Kidney tubule cell (primary cell): ENCODE measurements at places on chromosomes 7 and 10.

DNA sequence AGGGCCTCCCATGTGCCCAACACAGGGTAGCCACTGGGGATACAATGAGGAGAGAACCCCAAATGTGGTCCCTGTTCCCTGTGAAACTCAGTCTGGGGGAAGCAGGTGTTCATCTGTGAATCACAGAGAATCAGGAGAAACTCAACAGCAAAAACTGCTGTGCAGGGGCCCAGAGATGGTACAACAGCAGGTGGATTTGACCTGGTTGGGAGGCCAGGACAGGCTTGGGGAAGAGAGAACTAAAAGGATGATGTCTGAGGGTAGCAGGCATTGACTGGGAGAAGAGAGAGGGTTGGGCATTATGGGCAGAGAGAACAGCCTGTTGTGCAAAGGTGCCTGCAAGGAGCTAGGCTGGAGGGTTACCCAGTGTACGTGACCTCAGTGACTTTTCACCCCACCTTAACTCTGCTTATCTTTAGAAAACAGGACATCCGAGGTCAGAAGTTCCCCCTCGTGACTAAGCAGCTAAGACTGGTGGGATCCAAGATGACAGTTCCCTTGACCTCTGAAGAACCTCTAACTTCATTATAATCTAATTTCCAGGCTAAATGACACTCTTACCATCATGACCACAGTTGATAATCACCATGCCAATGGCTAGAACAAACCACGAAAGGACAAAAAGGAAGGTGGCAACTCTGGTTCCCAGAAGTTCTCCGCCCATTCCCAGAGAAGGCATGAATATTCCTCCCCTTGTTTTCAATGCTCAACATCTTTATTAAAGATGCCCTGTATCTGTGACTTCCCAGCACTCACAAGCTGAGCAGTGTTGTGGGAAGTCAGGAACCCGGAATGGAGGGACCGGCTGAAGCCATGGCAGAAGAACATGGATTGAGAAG is 5.1 kb upstream of the ADAMTS14 start:
- no peak for DNase-seq

DNA sequence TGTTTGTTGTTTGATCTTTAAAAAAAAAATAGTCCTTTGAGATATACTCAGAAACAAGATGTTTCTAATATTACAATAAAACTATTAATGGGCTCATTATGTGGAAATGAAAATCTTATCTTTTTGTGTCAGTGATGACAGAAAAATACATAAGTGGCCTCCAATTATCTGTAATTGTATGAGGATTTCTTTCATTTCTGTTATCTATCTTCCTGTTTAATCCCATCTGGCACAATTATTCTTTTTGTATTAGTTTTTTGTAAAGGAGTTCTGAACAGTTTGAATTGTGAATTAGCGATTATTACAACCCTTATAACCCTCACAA is 270.8 kb downstream of the BBS9 start:
- no peak for DNase-seq

DNA sequence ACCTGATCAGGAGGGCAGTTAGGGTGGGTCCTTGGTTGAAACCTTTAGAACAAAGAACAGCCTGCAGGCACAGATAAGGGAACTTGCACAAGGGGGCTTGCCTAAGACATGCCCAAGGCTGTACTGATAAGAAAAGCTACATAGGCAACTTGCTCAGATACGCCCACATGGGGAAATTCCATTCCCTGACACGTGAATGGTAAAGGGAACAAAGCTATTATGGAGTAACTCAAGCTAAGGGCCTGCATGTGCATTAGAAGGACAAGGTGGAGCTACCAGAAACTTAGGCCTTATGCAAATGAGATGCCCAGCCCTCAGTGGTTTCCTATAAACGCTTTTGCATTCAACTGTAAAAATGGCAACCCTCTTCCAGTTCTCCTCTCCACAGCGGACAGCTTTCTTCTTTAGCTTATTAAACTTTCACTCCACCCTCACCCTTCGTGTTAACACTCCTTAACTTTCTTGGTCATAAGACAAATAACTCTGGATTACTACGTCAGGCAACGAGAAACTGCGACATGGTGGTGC is 1192.1 kb upstream of the CELF2 start:
- no peak for DNase-seq

- no peak for DNase-seq
Measured at GRCh38 chr10:12995425-12995861, 6.1 kb downstream of the CCDC3 start.

DNA sequence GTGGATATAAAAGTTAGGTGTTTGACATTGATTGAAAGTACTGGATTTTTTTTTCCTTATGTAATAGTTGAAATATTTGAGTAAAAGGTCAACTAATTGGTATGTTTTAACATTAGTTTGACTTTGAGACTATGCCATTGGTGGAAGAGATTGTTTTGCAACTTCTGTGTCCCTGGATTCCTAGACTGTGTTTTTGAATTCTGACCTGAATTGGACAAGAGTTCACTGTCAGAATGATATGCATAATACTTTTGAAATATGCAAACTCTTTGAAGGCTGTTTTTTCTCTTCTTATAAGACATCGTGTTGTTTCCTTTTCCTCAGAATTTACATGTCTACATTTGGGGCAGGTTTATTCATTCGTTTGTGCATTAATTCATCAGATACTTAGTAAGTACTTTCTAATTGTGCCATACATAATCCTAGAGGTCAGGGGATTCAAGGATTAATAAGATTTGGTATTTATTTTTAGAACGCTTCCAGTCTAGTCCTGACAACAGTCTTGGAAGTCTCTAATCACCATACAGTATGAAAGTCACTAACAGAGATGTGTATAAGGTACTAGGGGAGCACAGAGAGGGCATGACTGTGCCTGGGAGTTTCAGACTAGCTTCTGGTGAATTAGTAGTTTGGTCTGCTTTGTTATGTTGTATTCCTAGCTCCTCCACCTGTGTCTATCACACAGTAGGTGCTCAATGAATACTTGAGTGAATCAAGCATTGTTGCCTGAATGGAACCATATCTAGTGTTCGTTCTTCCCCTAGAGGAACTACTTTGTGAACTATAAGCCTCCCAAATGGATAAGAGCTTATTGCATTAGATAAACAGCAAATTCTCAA is 49.2 kb downstream of the AGK start:
- DNase-seq = no peak

- no peak for DNase-seq
Measured at GRCh38 chr10:11663763-11664555, 52.5 kb upstream of the USP6NL start.

DNA sequence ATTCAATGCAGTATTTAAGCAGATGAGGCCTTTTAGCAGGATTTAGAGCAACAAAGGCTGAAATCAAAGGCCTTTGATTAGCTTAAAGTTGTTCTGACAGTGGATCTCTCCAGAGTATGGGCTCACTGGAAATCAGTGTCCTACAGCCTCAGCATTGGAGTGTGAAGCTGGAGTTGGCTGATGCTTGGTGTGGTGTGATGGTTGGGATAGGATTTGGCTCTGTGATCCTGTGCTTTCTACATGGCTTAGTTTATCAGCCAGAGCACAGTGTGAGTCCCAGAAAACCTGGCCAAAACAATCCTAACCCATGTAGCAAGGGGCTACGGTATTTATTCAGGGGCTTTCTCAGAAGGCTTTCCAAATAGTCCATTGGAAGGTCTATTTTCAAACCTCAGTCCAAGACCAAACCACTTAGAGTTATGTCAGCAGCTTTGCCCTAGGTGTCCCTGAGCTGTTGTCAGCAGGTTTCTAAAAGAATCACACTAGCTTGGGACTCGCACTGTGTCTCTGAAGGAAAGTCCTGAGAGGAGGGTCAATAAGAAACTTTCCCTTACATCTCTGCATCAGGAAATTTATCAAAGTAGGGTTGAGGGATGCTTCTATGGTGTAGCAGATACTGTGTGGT is 65.4 kb upstream of the ANKRD1 start:
- no peak for DNase-seq

DNA sequence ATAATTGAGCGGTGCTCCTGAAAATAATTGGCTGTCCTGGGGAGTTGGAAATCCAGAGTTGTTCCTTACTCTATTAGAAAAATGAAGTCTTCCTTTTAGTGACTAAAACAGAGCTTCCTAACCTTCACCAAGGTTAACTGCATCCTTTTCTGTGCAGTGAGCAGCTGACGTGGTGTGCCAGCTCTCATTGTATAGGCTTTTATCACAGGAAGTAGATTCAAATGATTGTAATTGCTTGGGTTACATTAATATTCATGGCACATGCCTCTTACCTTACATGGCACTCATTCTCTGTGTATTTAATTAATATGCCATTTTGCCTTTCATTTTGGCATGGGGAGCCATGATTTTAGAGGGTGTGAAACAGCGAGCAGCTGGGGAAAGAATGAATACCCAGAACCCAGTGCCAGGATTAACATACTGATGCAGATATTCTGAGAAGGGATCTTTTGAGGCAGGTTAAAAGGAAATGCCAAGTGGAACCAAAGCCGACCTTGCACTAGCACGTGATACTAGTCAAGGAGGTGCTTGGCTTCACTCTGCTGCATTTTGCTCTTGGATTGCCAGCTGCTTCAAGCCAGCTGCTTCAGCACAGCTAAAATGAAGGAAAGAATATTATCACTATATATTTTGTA is 115.3 kb downstream of the ST7 start:
- DNase-seq = no peak

DNA sequence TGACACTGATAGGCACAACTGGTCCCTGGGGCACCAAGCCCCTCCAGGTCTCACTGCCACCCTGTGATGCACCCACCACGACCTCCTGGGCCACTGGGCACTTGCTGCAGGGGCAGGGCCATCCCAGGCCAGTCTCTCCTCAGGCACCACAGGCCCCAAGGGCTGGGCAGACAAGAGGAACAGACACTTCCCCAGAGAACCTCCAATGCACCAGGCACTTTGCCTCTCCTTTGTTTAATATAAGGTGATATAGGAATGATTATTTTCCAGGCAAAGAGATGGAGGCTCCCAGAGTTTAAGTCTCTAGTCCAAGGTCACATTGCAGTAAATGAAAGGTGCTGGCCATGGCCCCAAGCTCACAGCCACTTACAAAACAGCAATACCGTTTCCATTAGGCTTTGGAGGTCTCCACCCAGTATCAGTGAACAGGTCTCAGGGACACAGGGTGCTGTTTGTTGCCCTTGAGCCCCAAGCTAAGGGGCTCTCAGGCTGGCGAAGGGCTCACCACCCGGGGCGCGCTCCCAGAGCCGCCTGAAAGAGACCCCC is 4.5 kb downstream of the DEPP1 start:
- no peak for DNase-seq
